ENCODE measurements at places on chromosomes 7 and 10.

DNA sequence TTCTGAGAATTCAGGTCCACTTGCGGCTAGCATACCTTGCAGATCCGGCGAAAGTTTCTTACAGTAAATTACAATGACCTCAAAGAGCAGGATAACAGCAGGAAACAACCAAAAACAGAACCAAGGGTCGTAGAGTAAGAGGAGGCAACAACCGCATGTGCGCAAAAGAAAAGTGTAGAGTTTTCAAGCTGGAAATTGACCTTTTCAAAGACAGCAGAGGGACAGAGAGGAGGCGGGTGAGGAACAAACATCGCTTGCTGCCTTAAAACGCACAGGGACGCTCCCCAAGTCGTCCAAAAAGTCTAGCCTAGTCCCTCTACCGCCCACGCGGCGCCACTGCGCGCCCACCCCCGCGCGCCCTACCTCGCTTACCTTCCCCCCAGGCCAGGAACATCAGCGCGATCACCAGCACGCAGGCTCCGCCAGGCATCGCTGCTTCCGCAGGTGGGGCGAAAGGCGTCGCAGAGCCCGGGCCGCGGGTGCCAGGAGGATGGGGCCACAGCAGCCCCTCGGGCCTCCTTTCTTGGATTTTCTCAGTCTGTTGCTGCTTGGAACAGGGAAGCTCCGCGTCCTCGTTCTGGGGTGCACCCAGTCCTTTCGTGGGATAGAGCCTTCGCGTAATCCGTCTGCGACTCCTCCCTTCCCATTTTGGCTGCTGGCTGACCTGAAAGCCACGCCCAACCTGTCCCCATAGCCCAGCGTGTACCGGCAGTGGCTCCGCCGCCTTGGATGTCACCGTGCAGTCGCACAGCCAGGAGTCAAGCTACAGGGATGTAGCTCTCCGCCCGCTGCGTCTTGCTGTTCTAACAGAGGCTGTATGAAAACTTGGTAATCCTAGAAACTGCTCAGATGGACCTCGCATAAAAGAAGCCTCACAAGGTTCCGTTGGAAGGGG, at the start of gene VWDE:
TSS of gene VWDE (minus strand) at position 579 of the 895 bp plus-strand sequence. CDS start at position 430, 149 bp downstream.
- peak; percentile 28 for DNase-seq

DNA sequence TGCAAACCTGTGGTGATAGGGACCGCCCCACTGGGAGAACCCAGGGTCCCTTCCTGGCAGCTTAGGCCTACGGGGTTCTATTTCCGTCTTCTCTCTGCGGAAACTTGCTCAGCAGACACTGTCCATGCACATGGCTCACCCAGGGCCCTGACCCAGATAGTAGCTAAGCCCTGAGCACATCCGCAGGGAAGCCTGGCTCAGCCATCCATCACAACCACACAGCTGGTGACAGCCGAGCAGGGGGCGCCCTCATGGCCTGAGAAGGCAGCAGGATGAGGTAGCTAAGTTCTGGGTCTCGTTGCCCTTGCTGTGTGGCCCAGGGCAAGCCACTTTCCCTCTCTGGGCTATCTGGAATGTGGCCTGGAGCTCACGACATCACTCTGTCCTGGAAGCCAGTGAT, 23.3 kb downstream of the NPTX2 start:
- DNase-seq: no peak

DNA sequence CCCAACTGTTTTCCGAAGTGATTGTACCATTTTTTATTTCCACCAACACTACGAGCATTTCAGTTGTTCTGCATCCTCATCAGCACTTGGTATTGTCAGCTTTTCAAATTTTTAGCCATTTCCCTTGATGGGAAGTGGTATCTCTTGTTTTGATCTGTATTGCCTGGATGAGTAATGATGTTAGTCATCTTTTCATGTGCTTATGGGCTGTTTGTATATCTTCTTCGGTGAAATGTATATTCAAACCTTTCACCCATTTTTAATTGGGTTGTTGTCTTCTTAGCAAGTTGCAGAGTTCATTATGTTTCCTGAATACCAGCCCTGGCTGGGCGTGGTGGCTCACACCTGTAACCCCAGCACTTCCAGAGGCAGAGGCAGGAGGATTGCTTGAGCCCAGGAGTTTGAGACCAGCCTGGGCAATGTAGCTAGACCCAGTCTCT, 22.1 kb downstream of the CLIP2 start:
- DNase-seq: no peak

DNA sequence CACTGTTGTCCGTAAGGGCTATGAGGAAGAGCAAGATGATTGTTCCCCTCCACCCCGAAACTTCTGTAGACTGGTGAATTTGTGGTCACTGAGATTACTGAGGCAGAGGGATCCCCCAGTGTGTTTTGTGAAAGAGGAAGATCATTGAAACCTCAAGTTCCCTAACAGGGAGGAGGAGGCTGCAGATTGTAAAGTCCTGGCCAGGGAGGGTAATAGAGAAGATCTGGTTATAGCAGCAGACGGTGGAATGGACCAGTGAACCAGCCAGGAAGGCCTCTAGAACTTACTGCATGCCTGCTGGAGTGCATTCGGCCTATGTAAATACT, 31.1 kb downstream of the LMTK2 start:
- DNase-seq: no peak

DNA sequence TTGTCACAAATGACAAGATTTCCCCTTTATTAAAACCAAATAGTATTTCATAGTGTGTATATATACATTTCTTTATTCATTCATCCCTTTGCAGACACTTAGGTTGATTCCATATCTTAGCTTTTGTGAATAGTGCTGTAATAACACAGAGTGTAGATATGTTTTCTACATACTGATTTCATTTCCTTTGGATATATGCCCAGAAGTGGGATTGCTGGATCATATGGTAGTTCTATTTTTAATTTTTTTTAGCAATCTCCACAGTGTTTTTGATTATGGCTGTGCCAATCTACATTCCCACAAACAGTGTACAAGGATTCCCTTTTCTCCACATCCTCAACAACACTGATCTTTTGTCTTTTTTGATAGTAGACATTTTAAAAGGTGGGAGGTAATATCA, 46.4 kb downstream of the CSTF2T start:
- DNase-seq: no peak

DNA sequence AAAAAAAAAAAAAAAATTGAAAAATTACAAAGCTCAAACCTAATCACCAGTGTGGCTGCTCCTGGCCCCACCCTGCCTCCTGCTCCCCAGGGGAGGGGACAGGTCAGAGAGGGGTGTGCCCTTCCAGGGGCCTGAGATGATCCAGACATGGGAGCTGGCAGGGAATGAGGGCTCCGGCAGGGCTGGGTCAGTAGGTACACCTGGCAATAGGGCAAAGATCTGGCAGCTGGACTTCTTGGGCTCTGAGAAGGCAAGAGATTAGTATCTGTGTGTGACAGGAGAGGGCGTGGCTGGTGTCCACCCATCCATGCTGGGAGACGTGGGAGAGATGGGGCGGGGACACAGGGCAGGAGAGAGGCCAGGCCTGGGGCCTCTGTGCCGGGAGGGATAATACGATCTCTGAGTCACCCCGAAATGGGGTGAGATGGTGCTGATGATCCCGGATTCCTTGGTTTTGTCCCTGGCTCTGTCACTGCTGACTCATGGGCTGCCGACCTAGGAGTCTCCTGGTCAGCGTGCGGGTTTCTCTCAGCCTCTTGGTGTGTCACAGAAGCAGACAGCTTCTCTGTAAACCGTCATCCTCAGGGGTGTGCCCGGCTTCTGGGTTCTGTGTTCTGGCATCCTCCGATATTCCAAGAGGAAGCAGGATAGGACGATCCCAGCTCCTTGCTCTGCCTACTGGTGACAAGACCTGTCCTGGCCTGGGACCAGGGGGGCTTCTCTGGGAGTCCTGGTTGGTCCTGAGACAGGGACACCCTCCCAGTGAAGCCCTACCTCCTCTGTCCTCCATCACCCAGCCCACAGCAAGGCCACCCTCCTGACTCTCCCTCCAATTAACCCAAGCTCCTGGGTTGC, 8.2 kb upstream of the CLDN4 start:
- DNase-seq: no peak

DNA sequence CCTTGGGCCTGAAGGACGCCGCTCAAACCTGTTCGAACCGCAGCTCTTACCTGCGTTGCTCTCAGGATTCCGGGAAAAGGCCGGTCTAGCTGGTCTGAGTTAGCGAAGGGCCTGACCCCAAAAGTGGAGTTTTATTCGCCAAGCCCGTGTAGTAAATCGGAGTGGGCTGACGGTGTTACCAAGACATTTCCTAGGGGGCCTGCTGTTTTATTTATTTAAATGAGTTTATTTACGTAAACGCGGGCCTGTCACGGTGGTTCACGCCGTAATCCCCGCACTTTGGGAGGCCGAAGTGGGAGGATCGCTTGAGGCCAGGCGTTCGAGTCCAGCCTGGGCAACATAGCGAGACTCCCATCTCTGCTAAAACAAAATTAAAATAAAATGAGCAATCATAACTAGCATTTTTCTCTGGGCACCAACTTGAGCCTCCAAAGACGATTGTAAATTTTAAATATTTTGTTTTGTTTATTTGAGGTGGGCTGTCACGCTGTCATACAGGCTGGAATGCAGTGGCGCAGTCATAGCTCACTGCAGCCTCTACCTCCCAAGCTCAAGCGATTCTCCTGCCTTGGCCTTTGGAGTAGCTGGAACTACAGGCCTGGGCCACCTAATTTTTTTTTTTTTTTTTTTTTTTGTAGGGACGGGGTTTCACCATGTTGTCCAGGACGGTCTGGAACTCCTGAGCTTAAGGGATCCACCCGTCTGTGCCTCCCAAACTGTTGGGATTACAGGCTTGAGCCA, 903 bp downstream of the ZNF655 start:
- DNase-seq: no peak

GRCh38 chr10:45437587-45438465, 63.8 kb downstream of the ALOX5 start:
- no peak for DNase-seq

DNA sequence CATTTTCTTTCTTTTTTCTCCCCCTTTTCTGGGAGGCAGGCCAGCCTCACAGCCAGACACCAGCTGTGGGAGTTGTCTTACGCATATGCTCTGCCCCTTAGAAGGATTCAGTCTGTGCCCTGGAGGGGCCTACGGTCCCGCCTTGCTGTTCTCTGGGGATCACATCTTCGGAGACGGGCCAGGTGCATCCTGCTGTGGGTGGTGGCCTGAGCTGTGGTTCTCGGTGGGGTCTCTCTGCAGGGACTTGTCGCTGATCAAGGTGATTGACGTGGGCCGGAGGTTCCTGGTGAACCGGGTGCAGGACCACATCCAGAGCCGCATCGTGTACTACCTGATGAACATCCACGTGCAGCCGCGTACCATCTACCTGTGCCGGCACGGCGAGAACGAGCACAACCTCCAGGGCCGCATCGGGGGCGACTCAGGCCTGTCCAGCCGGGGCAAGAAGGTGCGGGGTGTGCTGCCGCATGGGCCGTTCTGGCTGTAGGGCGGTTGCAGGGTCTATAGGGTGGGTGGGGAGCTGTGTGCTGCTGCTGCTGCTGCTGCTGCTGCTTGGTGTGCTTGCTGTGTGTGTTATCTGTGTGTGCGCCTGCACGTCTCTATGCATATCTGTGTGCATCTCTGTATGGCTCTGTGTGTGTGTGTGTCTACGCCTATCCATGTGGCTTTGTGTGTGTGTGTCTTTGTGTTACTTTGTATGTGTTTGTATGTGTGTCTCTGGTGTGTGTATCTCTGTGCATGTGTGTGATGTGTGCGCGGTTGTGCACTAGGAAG, 17.9 kb downstream of the PFKFB3 start:
- DNase-seq: no peak

DNA sequence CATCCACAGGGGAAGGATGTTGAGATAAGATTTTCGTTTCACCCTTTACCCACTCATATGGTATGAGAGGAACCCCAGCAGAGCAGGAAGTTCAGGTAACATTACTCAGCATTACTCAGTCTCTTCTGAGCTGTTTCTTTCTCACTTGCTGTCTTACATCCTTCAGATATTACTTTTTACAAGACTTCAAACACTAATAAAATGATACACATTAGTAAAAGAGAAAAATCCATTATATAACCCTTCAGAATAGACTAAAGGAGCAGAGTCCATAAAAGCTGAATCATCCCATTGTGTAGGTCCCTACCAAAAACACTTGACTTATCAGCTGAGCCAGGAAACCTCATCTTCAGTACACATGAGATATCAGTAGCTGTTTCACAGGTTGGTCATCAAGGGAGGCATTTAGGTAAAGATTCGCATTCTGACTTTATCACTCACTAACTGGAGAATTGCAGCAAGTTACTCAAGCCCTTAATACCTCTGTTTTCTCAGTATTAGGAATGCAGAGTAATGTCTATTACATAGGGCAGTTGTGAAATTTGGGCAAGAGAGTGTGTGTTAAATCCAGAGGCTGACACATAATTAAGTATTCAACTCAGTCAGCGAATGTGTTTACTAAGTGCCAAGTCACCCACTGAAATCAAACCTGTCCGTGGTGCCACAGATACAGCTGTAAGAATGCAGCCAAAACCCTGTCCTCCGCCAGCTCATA, 44.7 kb downstream of the KLF6 start:
- DNase-seq: no peak

- no peak for DNase-seq
These were observed 83.2 kb downstream of the PDE1C start for GRCh38 chr7:31986878-31987518.

DNA sequence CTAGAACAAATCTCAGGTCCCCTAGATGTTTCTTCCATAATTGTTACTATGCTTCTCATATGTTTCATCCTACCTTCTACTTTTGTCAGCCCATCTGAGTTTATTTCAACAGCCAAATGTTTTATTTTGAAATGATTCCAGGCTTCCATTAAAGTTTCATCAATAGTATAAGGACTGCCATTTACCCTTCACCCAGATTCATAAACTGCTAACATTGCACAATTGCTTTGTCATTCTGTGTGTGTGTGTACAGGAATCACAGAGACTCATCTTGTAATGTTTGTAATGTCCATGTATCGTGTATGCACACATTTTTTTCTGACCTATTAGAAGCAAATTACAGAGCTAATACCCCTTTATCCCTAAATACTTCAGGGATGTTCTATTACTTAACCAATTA, 25.5 kb downstream of the MMRN2 start:
- no peak for DNase-seq

DNA sequence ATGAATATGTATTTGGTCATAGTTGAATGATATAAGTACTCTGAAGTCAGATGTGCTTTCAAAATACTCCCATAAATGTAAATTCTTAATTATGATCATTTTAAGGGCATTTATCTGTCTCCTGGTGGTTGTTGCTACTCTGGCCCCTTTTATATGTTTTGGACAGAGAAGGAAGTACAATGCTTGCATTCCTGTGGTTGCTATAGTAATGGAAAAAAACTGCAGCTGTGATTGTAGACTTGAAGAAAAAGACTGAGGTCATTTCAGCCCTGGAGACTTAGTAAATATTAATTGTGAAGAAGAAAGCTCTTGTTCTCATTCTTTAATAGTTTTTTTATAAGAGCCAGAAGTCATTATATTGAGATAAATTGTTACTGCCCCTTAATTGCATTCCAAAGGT, 70.2 kb upstream of the FERD3L start:
- no peak for DNase-seq

GRCh38 chr7:48428091-48428684, 256.9 kb downstream of the ABCA13 start:
- no peak for DNase-seq

DNA sequence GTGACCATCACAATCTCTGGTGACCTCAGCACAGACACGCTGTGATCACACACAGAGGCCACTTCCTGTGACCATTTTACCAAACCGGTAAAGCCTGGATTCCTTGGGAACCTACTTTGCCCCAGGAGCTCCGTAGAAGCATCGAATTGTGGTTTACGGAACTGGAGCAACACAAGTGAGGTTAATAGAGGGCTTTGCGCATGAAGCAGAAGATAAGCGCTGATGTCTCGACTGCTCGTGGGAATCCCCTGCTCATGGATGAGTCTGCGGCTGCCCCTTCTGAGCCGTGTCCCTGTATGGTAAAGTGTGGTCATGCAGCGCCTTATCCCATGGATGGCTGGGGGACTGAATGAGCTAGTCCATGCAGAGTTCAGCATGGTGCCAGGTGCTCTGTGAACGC, 53.6 kb downstream of the VIPR2 start:
- no peak for DNase-seq
